ENCODE measurements at places on chromosomes 11 and 22.

- DNase-seq, result no peak
These were observed 37.1 kb downstream of the MCM5 start for GRCh38 chr22:35437049-35437448.

GRCh38 chr11:65894034-65894591, 3.6 kb downstream of the CCDC85B start:
- DNase-seq, result no peak

DNA sequence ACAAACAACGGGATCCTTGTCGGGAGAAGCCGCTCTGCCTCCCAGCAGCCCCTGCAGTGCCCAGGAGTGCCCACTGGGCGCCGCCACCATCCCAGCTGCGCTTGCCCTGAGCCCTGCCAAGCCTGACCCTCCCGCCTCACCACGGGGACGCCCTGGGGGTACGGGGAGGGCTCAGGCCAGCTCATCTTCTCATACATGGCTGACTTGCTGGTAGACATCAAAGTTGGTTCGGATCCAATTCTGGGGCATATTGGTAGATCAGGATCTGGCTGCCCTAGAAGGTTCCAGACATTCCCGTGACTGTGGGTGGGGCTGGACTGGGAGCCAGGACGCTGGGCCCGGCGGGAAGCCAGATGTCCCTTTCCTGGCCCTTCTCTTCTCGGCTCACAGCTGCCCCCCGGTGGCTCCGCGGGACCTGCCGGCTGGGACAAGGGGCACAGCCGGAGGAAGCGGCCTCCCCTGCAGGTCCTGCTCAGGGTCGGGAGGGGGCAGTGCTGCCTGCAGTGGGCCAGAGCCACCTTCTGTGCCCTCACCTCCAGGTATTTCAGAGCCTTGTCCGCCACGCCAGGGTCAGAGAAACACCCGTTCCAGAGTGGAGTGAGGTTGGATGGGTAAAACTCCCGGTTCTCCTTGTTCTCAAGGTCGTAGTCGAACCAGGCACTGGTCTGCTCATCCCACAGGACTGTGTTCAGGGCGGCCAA, 10.6 kb upstream of the TREH start:
- peak; percentile 74 for DNase-seq

DNA sequence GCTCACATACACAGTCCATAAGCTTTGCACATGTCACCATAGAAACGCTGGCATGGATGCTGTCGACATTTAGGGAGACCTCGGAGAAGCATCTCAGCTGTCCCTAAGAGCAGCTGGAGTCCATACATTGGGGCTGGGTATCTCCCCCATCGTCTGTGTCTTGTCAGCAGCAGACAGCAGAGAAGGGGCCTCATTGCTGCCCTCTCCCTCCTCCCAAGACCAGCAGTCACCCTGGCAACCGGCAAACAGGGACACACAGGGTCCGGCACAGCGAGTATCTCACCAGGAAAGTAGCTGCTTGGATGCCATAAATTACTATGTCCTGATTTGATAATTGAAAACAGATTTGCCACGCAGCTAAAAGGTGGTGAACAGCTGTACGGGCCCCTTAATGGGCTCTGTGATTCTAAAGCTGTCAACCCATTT, 84.4 kb downstream of the CD44 start:
- DNase-seq, result peak; percentile 39

DNA sequence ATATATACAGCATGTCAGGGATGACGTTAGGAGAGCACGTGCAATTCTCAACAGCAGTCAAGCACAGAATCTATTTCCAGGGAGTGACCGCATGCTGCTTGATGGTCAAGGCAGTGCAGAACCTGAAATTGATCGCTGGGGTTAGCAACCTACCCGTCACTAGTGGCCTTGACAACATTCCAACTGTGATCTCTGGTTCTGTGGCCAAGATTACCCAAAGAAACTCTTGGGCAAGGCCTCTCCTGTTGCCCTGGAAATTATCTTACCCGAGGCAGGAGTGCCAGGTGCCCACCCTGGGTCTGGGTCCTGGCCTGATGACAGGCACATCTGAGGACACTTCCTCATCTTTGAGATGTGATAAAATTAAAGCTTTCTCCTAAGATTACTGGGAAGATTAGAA, 2.2 kb downstream of the TM7SF2 start:
- no peak for DNase-seq

DNA sequence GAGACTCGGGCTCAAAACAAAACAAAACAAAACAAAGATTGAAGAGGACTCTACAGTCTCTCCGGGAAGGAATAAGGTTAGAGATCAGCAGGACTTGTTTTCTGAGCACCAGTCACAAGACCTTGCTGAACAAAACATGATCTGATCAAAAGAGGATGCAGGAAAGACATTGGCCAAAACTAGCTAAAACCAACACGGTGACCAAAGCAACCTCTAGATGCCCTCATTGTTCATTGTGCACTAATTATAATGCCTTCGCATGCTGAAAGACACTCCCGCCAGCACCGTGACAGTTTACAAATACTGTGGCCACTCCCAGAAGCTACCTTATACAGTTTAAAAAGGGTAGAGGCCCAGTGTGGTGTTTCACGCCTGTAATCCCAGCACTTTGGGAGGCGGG, 15.7 kb upstream of the CHKA start:
- DNase-seq, result no peak

GRCh38 chr11:113338730-113339129, 24.3 kb downstream of the TTC12 start:
- no peak for DNase-seq

GRCh38 chr11:126518972-126519690, 163.6 kb downstream of the ST3GAL4 start:
- no peak for DNase-seq

DNA sequence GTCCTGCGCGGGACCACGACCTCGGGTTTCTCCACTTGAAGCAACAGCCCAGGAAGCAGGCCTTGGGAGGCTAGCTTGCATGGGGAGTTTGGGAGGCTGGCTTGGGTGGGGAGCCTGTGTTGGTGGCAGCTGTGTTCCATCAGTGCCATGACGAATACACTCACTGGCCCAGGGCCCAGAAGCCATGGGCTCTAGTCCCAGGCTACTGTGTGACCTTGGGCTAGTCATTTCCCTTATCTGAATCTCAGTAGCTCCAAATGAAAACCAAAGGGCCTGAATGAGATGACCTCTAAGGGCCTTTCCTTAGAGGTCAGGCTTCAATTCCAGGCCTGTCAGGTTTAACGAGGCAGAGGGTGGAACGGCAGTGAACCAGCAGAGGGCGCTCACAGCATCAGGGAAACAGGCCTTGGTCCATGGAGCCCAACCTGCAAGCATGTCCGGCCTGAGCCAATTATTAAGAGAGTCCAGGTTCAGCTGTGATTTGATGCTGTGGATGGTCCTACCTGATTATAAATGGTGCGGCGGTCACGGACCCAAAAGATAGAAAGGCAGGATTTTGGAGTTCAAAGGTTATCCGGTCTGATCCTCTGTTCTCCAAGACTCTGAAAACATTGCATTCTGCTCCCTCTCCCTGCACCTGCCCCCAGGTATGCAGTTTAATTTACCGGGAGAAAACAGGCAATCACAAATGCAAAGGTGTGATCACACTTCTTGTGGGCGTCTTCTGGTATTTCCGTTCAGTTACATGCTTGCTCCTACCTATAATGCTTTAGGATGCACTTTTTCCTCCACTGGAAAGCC, 15.9 kb downstream of the PTPN5 start:
- no peak for DNase-seq

GRCh38 chr11:131246663-131247062, 123.8 kb upstream of the NTM start:
- DNase-seq, result no peak

GRCh38 chr11:62409831-62410230, 9.0 kb upstream of the SCGB1A1 start:
- DNase-seq, result no peak

DNA sequence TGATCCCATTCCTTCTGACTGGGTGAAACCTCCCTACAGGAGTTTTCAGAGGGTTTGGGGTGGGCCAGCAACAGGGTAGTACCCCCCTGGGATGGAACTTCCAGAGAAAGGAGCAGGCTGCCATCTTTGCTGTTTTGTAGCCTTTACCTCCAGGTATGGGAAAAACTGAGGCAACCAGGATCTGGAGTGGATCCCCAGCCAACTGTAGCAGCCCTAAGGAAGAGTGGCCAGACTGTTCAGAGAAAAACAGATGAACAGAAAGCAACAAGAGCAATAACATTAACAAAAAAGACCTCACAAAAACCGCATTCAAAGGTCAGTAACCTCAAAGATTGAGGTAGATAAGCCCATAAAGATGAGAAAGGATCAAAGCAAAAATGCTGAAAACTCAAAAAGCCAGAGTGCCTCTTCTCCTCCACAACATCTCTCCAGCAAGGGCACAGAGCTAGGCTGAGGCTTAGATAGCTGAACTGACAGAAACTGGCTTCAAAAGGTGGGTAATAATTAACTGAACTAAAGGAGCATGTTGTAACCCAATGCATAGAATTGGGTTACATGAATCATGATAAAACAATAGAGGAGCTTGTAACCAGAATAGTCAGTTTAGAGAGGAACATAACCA, 1288.6 kb upstream of the CNTN5 start:
- no peak for DNase-seq

GRCh38 chr11:78560153-78560552, 14.5 kb downstream of the NARS2 start:
- DNase-seq, result no peak

GRCh38 chr11:64343767-64344559, 4.0 kb downstream of the CCDC88B start:
- DNase-seq, result no peak

DNA sequence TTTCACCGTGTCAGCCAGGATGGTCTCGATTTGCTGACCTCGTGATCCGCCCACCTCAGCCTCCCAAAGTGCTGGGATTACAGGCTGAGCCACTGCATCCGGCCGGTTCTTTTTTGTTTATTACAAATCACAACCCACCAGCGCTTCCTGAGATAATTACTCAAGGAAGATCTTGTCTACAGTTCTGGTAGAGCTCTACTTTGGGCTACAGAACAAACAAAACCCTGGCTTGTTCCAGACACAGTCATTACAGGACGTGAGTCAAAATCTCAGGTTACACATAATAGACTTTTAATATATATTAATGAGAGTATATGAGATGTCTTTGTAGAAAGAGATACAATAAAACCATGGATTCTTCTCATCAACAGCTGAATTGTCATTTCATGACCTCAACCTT, 42.8 kb upstream of the NUP50 start:
- DNase-seq, result no peak

DNA sequence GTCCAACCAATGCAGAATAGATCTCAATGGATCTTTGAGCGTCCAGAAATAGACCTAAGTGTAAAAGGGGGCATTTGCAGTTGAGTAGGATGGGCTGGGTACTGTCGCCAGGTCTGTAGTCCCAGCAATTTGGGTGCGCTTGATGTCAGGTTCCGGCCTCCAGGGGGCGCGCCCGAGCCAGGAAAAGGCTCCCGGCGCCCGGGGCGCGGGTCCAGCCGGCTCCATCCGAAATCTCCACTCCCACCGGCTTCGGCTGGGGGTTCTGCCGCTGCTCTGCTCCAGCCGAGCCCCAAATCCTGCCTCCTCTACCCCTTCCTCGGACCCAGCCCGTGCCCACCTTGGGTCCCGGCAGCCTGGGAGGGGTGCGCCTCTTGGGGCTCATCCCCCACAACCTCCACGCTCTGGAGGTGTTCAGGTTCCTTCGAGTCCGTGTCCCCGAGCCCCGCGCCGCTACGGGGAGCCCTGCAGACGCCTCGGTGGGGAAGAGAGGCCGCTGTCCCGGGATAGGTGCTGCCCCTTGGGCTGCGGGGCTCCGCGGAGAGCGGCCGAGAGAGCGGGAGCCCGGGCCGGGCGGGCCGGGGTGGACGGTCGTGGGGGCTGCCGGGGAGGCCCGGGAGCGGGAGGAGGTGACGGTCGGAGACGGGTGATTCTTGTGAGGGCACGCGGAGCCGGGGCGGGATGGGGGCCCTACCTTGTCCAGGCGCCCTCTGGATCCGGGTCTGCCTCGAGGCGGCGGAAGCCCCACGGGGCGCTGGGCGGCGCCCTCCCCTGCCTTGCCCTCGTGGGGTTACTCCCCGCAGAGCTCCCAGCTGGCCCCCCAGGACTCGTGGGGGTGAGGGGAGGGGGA, 13.0 kb upstream of the CYB5R3 start:
- no peak for DNase-seq

DNA sequence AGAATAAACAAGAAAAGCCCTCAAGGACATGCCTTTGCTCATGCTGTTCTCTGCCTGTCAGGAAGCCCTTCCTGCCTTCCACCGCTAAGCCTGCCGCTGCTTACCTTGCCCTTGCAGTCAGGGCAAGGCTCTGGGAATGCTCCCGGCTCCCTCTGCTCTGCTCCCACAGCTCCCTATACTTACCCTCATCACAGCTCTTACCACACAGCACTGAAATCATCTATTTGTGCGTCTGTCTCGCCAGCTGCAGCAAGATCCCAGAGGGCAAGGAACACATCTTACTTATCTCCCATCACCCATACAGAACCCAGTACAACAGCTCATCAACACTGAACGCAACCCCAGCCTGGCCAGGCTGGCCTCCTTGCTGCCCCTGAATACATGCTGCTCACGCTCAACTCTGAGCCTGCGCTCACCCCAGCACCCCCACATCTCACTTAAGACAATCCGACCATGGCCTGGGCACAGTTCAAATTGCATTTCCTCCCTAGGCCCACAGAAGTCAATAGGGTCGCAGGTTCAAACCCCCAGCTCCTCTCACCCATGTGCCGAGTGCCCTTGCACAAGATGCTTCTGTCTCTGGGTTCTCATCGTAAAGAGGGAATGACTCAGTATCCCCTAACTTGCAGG, 161.8 kb downstream of the IGLL1 start:
- DNase-seq, result no peak

DNA sequence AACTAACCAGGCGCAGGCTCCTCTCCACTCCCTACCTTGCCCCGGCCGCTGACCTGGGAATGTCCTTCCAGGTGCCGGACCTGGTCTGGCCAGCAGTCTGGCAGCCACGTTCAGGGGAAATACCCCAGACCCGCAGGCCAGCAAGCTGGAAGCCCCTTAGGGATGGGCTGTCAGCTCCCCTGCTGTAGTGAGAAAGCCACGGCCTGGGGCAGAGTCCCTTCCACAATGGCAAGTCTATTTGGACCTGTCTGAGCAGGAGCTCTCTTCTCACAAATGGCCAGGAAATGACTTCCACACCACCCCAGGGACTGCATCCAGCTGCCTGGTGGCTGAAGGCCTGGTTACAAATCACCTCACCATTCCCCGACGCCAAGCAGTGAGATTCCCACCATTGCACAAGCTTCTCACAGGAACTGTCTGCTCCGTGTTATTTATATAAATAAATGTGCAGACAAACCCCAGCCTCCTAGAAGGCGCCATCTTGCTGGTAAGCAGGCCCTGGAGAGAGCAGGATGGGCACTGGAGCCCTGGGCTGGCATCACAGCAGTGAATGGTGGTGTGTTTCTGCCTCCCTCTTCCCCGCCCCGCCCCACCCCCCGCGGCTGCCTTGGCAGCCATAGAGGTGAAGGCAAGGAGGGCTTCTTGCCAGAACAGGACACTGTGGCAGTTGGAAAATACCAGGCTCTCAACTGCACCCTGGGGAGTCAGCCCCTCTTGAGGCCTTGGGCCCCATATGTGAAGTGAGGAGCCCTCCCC, 23.7 kb downstream of the RSPH14 start:
- no peak for DNase-seq

GRCh38 chr11:110435780-110436717, 6.3 kb downstream of the FDX1 start:
- no peak for DNase-seq

GRCh38 chr11:1005928-1006327, 30.6 kb downstream of the MUC6 start:
- no peak for DNase-seq

All from AG09309 (cell line).